ENCODE measurements at places on chromosomes 12 and 14.

DNA sequence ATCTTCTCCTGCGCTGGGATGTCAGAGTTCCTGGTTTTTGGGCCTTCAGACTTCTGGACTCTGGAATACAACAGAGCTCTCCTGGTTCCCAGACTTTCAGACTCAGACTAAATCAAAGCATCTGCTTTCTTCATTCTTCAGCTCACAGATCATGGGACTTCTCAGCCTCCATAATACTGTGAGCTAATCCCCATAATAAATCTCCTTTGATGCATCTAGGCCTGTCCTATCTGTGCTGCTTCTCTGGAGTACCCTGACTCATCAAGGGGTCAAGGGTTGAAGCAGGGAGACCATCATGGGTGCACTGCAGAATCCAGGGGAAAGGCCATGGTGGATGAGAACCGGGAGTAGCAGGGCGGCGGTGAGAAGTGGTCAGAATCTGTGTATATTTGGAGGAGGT lies 1094.1 kb upstream of the TMEM132C start:
- DNase-seq, result peak; percentile 78

- DNase-seq, result no peak
Measured at GRCh38 chr14:103521438-103521950, 1.1 kb downstream of the CKB start.

GRCh38 chr14:103562179-103562428 lies 353 bp downstream of the BAG5 start:
- no peak for DNase-seq

GRCh38 chr14:77014004-77014604 lies 14.4 kb downstream of the IRF2BPL start:
- DNase-seq, result no peak

- DNase-seq, result no peak
Measured at GRCh38 chr12:132899033-132899432, 11.6 kb upstream of the CHFR start.

DNA sequence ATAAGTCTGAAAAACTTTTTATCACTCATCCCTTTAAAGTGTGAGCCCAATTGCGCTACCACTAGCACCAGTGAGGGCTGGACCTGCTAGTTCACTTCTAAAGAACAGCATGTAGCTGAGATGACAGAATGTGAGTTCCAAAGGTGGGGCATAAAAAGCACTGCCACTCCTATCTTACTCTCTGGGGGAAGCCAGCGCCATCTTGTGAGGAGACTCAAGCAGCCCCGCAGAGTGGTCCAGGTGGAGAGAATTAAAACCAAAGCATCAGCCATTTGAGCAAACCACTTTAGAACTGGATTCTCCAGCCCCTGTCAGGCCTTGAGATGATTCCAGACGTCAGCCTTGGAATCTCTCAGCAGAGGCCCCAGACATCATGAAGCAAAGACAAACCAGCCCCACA lies 39.9 kb downstream of the TMEM132D start:
- no peak for DNase-seq

GRCh38 chr14:54354968-54355641 lies 41.7 kb upstream of the CDKN3 start:
- no peak for DNase-seq

- DNase-seq, result no peak
Measured at GRCh38 chr14:22466491-22466890, 122.5 kb downstream of the DAD1 start.

- no peak for DNase-seq
Measured at GRCh38 chr12:48925304-48926011, at the start of gene FKBP11. Gene FKBP11 (minus strand): TSS chr12:48925492. CDS start chr12:48925428, 64 bp downstream.

- DNase-seq, result no peak
Measured at GRCh38 chr12:76025601-76026575, 5.7 kb downstream of the PHLDA1 start.
